ENCODE measurements at places on chromosomes 7 and 10. TPM values are rescaled to one million over a fixed set of nuclear protein-coding genes. Genes with fewer than 3 reads are reported as not detected.

DNA sequence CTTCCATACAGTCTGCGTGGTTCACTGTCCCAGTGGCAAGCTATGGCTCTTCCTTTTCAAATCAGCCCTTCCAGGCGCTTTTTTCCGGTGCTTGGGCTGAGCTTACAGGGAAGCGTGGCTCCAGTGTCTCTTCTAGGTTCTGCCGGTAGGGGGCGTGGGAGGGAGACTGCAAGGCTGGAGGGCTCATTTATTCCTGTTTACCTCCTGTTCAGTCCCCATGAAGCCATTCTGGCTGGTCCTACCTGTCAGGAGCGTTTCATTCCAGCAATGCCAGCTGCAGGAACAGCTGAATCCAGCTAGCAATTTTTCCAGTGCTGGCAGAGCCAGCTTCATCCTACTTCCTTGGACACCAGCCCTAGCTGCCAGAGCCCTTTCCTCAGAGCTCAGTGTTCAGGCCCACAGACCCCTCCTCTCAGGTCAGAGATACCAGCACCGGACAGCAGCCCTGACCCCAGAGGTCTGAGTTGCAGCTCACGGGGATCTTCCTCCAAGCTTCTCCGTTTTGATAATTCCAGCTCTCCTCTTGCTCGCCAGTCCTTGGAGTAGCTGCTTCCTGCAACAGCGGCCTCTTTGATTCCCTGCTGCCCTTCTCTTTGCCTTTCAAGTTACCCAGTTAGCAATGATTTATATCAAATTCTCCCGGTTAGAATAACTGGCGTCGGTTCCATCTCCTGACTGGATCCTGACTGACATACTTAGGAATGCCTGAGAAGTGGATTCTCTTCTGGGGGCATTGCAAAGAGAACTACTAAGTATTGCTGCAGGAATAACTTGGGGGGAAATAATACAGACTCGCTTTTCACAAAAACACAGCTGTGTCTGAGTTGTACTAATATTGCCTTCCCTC is 129.8 kb downstream of the FRMD4A start:
- H3K4me3 ChIP-seq: no peak overlapping the region
- DNase-seq: no peak
- no peak overlapping the region for H3K27ac ChIP-seq
- H3K4me1 ChIP-seq: peaks cover 7% of the 10 kb centered on the region
- peaks cover 10% of the 10 kb centered on the region for H3K27me3 ChIP-seq
- H3K36me3 ChIP-seq: no peaks in the 10 kb centered on the region

DNA sequence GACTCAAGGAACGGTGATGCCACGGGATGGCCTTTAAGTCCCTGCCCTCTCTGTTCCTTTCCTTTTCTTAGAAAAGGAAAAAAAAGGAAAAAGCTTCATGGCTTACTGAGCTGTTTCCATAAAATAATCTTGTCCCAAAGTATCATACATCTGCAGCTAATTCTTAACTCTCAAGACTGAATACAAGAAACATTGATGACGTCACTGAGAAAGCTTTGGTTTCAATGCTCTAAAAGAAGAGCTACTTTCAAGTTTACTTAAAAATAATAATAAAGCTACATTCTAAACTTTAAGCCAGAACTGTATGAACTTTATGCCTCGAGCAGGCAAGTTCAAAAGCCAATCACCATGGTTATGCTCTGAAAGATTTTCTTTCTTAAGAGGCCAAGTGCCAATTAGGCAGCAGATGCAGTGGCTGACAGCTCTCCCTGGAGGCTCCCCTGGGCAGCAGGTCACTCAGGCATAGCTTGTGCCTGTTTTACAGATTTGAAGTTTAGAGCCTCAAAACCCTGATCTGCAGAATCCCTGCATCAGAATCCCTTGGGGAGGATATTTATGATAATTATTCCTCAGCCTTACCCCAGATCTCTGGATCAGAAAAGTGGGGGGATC is 165.0 kb downstream of the CHN2 start:
- no peak for DNase-seq
- H3K27me3 ChIP-seq: peaks cover 13% of the 10 kb centered on the region
- H3K4me1 ChIP-seq: peaks cover under 1% of the 10 kb centered on the region
- H3K36me3 ChIP-seq: peaks cover 2% of the 10 kb centered on the region

DNA sequence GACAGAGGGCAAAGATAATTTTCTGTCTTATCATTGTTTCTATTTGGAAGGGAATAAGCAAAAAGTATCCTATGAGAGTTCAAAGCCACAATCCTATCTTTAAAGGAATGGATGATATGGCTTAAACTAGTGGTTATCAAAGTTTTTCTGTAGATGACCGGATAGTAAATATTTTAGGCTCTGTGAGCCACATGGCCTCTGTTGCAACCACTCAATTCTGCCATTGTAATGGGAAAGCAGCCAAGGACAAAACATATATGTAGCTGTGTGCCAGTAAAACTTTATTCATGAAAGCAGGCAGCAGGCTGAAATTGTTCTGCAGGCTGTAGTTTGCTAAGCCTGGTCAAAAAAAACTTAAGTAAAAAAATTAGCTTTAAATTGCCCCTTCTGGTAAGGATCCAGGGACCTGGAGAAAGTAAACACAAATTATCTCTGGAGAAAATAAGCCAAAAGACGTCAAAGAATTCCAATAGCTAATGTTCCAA is 73.3 kb downstream of the THSD7A start:
- no peaks in the 10 kb centered on the region for H3K27me3 ChIP-seq
- no peaks in the 10 kb centered on the region for H3K36me3 ChIP-seq
- no peaks in the 10 kb centered on the region for H3K4me1 ChIP-seq
- no peak overlapping the region for H3K4me3 ChIP-seq

RAB19 gene
- 1.6 TPM for total RNA-seq

DNA sequence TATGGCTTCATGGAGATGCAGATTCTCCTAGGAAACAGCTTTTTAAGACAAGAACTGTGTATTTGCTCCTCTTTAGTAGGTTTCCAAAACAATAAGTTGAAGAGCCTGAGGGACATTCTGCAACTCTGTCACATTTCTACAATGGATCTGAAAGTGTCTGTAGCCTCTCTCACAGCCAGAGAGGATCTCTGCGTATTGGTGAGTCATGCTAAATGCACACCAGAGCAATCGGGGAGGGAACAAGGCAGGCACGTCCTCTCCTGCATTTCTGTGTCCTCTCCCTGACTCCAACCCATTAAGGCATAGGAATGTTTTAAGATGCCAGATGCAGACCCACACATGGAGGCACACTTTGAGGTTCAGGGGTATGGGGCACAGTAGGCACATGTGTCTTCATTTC is 1126.4 kb upstream of the GHITM start:
- no peak overlapping the region for H3K4me3 ChIP-seq
- DNase-seq: no peak
- H3K27ac ChIP-seq: peak overlapping the region; percentile 45
- H3K27me3 ChIP-seq: no peaks in the 10 kb centered on the region

SPDYE8 gene
- total RNA-seq: not detected

- no peak overlapping the region for H3K27ac ChIP-seq
- H3K4me1 ChIP-seq: no peaks in the 10 kb centered on the region
- peaks cover 3% of the 10 kb centered on the region for H3K27me3 ChIP-seq
- DNase-seq: no peak
- no peaks in the 10 kb centered on the region for H3K36me3 ChIP-seq
These were observed 262.2 kb downstream of the GLRX3 start for GRCh38 chr10:130398090-130398994.

- no peak for DNase-seq
- no peak overlapping the region for H3K27ac ChIP-seq
- H3K4me1 ChIP-seq: no peaks in the 10 kb centered on the region
- peaks cover 10% of the 10 kb centered on the region for H3K36me3 ChIP-seq
- no peaks in the 10 kb centered on the region for H3K27me3 ChIP-seq
- no peak overlapping the region for H3K4me3 ChIP-seq
These were observed 70.6 kb upstream of the RHEB start for GRCh38 chr7:151590071-151590849.

DNA sequence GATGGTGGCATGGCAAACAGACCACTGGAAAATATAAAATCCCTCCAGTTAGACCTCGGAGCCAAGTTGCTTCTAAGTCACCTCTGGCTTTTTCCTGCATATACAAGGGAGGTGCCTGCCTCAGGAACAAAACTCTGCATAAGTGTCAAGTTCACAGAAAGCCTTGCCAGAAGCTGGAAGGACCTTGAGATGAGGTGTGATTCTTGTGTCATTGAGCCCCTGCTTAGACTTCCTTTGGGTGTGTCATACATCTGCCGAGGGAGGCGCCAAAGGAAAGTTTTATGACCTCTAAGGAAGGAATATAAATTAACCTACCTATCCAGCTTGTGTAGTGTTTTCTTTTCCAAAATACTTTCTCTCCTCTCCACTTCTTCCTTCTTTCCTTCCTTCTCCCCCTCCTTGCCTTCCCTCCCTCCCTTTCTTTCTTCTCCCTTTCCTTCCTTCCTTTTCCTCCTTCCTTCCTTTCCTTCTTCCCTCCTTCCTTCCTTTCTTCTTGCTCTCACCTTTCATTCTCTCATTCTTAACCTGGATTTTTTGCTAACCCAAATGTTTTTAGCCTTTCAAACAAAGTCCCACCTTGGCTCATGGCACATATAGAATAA is 75.2 kb downstream of the TRIL start:
- no peak for DNase-seq
- H3K4me1 ChIP-seq: no peaks in the 10 kb centered on the region
- peaks cover 10% of the 10 kb centered on the region for H3K27me3 ChIP-seq
- H3K27ac ChIP-seq: no peak overlapping the region

- H3K36me3 ChIP-seq: no peaks in the 10 kb centered on the region
- peaks cover 27% of the 10 kb centered on the region for H3K27me3 ChIP-seq
- no peak for DNase-seq
- no peak overlapping the region for H3K27ac ChIP-seq
- H3K4me1 ChIP-seq: peaks cover 15% of the 10 kb centered on the region
- H3K4me3 ChIP-seq: no peak overlapping the region
These were observed 190.6 kb downstream of the PTPN20 start for GRCh38 chr10:47101807-47102206.

GRCh38 chr10:103612462-103613365 is 119.2 kb downstream of the NEURL1 start:
- H3K4me1 ChIP-seq: peaks cover 15% of the 10 kb centered on the region
- H3K4me3 ChIP-seq: no peak overlapping the region
- no peaks in the 10 kb centered on the region for H3K27me3 ChIP-seq
- peaks cover 27% of the 10 kb centered on the region for H3K36me3 ChIP-seq

ABCC2 gene
- 0.87 TPM for total RNA-seq

DNA sequence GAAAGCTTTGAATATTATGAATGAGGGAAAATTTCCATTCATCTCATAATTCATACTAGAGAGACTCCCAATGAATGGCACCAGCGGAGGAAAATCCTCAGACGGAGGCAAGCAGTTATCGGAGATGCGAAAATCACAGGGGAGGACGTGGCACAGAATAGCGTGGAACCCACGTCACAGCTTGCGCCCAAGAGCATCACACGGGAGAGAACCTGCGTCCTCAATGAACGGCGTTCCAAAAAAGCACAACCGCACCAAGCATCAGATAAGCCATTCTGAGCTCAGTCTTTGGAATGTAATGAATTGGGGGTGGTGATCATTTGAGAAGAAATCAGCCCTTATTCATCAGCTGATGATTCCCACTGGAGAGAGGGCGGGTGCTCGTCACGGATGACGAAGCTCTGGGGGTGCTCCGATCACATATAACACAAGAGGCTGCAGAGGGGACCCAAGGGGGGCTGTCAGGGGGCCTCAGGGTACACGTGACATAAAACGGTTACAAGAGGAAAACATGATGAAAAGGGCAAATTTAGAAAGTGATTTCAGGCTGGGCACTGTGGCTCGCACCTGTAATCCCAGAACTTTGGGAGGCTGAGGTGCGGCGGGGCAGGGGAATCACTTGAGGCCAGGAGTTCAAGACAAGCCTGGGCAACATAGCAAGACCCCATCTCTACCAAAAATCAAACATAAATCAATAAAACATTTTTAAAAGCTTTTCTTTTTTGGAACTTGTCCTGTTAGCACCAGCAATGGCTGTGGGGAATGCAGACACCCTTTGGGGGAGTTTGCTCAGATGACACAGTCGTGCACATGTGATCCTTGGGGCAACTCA is 33.8 kb upstream of the FIS1 start:
- no peak overlapping the region for H3K4me3 ChIP-seq
- peaks cover 4% of the 10 kb centered on the region for H3K27me3 ChIP-seq
- peaks cover 8% of the 10 kb centered on the region for H3K4me1 ChIP-seq
- no peaks in the 10 kb centered on the region for H3K36me3 ChIP-seq
- DNase-seq: no peak

PRKG1 gene
- 37.0 TPM for total RNA-seq

DNA sequence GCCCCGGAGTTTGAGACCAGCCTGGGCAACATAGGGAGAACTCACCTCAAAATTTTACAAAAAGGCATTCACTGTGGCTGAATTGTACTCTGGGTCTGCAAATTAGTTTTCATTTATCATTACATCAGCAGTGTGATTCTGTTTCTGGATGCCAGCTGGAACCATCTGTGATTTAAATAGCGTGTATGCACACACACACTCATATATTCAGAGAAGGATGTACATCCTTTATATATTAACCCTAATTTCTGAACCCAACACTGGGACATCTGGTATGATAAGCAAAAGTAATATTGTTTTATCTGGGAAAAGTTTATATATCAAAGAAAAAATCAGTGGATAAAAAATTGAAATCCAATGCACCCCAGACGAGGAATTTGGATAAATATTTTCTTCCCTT is 33.8 kb upstream of the LYZL1 start:
- H3K36me3 ChIP-seq: no peaks in the 10 kb centered on the region
- peak overlapping the region; percentile 98 for H3K27ac ChIP-seq
- no peak for DNase-seq
- no peak overlapping the region for H3K4me3 ChIP-seq
- peaks cover 81% of the 10 kb centered on the region for H3K4me1 ChIP-seq

CRHR2 gene
- not detected for total RNA-seq

AKR1C1 gene
- 4.2 TPM for total RNA-seq

SPDYE6 gene
- not detected for total RNA-seq

DNA sequence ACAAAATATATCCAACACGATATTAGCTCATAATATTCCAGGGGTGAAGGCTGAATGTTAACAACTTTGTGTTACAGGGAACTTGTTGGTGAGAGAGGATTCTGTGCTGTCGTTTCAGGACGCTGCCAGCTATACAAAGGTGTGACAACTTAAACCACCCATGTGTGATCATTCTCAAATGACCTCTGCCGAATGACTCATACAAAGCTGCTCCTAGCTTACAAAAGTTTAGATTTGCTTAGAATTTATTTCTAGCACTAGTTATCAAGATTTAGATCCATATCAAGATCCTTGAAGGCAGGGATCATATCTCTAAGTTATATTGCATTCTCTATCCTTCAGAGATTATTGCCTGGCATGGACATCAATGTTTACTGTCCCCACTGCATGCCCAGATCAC is 65.3 kb downstream of the COBL start:
- H3K4me3 ChIP-seq: no peak overlapping the region
- no peaks in the 10 kb centered on the region for H3K4me1 ChIP-seq
- no peaks in the 10 kb centered on the region for H3K36me3 ChIP-seq
- no peak for DNase-seq

DNA sequence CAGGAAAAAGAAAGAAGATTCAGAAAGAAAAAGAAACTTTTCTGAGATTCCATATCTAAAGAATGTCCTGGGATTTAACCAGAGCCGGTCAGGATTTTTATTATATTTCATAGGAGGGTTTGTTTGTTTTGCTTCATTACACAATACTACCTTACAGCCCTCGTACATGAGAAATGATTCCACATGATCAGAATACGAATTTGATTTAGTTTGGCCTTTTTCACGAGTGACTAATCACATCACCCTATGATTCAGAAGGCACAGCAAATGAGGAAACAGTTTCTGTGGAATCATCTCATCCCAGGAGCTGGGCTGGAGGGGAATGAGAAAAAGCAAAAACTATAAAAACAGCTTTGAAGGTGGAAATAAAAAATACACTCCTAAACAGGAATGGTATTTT is 54.7 kb upstream of the VWC2 start:
- DNase-seq: no peak
- H3K4me3 ChIP-seq: no peak overlapping the region
- H3K4me1 ChIP-seq: no peaks in the 10 kb centered on the region
- H3K27me3 ChIP-seq: peaks cover 18% of the 10 kb centered on the region

Data from mesothelial cell of epicardium (in vitro differentiated cells).